ENCODE measurements at places on chromosomes 3 and 15.

- no peak for DNase-seq
These were observed 113.8 kb downstream of the ADCY5 start for GRCh38 chr3:123335007-123335670.

DNA sequence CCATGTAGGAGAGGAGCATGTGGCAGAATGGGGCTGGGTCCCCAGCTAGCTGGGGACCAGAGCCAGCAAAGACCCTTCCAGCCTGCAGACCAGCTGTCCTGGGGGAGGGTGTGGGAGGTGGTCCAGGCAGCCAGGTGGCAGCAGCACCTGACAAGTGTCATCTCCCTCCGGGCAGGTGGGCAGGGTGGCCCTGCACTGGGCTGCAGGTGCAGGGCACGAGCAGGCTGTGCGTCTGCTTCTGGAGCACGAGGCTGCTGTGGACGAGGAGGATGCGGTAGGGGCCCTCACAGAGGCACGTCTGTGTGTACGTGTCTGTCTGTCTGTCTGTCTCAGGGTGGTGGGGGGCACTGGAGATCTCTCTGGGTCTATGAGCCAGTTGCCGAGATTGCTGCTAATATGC, 5.5 kb downstream of the ANKDD1A start:
- no peak for DNase-seq

- DNase-seq, result no peak
These were observed 15.6 kb upstream of the DUSP7 start for GRCh38 chr3:52072020-52072419.

GRCh38 chr15:66850996-66851310, 148.9 kb downstream of the SMAD6 start:
- DNase-seq, result no peak

GRCh38 chr3:115403786-115404185, 219.5 kb upstream of the GAP43 start:
- no peak for DNase-seq

GRCh38 chr15:31398677-31399301, 72.2 kb downstream of the KLF13 start:
- no peak for DNase-seq

- DNase-seq, result no peak
These were observed 224.4 kb downstream of the RYR3 start for GRCh38 chr15:33535135-33535534.

DNA sequence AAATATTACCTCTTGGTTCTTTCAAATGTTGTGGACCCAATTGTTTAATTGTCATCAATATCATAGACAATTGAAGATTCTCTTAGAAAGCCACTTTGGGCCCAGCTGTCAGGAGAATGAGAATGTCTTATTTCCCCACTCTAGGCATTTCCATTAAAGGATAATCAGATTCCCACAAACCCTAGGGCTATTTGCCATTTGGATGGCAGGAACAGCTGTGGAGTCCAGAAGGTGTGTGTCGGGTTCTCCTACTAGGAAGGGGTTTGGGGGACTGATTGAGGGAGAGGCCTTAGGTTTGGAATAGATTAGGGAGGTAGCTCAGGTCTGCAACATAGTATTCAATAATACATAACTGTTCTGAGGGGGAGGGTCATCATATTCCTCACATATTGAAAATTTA, 35.2 kb upstream of the PLSCR5 start:
- no peak for DNase-seq

DNA sequence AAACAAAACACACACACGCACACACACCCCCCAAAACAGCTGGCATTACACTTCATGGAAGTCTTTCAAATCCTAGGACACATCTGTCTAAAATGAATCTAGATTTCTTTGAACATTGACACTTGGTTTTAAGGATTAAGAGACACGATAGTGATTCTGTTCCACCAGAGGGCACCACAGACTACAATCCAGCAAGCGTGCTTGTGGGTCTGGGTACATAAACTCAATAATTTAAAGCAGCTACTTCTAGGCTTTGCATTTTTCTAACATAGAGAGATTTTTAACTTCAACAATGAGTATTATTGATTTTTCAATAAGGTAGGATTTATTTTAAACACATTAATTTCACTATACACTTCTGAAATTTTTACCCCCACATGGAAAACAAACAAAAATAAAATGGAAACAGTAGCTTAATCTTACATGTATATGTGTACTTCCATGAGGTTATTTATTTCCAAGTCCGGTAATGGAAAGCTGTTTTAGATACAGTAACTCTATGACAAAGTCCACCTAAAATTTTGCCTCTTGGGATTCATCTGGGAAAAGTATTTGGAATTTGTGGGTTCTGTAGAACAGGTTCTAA, 564.0 kb upstream of the TGFBR2 start:
- peak; percentile 91 for DNase-seq

GRCh38 chr3:20130106-20130505, 55.9 kb downstream of the SGO1 start:
- no peak for DNase-seq

DNA sequence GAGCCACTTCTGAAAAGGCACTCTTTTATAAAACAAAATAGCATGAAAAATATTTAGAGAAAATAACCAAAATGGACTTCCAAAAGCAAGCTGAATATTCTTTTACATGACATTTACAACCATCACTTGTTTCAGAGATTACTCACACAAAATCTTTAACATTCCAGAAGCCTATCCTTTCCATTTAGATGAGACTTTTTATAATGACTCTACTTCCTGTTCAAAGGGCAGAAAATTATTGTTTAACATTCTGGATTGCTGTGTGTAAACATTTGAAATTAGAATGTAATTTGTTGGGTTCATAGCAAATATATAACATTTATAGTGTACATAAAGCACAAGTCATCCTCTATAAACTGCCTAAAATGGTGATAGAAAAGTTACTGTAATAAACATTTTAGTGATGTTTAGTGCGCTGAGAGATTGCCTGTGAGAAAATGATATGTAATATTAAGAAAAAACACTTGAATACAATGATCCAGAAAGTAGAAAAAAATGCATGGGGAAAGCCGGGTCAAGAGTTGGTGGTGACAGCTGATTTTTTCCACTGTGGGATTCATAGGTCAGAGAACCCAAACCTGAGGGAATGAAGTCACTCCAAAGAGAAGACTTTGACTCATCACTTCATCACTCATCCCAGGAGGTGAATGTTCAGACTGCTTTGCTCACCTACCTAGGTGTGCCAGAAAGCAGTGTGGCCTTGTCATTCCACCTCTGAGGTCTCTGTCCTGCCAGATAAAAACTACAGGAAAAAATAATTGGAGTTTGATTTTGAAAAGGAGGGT, 305.8 kb downstream of the ARPP21 start:
- DNase-seq, result peak; percentile 42

All from choroid plexus epithelial cell (primary cell).